ENCODE measurements at places on chromosomes 1 and 21.

- no peak for DNase-seq
Observed at GRCh38 chr1:26483980-26484379, 11.7 kb downstream of the HMGN2 start.

DNA sequence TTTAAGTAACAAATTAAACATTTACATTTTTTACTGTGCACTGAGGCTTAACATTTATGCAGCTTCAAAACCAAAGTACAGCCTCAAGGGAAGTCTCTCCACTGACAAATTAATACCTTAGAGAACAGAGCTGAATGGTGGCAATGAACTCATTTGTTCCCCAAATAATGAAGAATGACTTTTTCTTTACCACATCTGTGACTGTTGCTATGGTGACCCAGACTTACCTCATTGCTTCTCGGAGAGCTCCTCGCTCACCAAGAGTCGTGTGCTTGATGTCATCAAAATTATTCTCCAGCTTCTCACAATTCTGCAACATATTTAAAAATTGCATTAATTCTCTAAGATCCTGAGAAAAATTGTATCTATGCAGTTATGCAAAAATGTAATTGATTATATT lies 92.9 kb downstream of the DPYD start:
- no peak for DNase-seq

- no peak for DNase-seq
Observed at GRCh38 chr1:114075546-114076242, 78.0 kb downstream of the SYT6 start.

GRCh38 chr1:173414136-173414535 lies 63.0 kb upstream of the PRDX6 start:
- DNase-seq: no peak

DNA sequence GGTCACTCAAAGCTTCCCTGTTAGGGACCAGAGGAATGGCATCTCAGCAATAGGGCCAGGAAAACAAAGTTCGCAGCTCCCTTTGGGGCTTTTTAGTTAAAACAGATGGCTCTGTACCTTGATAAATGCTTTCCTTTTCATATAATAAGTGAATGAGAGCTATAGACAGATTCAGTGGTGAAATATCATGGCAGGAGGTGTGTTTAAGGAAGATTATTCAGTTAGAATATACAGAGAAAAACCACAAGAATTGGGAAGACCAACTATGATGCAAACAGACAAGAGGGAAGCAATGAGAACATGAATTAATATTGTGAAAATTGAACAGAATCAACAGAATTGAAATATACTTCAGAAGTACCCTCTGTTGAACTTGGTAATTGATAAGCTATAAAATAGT lies 379.4 kb downstream of the PLPP3 start:
- DNase-seq: no peak

DNA sequence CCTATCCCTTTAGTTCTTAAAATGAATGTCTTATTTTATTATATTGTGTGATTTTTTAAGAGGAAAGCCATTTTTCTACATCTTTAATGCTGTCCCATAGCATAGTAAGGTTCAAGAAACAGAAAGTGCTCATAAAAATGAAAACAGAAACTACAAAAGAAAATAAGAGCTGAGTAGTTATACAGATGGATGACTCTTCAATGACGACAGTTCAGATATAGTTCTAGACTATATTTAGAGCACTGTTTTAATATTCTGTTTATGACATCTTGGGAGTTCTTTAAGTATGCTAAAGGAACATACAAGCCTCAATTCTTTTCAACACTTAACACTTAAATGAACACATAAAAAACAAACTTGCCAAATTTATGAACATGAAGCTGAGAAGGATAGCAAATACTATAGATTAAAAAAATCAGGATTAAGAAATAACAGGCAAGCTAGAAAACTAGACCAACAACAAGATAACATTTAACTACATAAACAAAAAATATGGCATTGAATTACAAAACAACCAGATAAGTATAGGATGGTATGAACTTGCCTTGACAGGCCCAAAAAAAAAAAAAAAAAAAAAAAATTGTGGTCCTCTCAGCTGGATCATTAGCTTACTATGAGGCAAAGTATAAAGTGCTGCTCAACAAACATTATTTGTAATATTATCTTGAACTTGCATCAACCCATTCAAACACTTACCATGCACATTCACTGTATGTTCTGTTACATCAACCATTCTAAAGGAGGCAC lies 87.9 kb downstream of the ZZZ3 start:
- DNase-seq: no peak

GRCh38 chr1:29245876-29246275 lies 9.6 kb downstream of the PTPRU start:
- DNase-seq: no peak

DNA sequence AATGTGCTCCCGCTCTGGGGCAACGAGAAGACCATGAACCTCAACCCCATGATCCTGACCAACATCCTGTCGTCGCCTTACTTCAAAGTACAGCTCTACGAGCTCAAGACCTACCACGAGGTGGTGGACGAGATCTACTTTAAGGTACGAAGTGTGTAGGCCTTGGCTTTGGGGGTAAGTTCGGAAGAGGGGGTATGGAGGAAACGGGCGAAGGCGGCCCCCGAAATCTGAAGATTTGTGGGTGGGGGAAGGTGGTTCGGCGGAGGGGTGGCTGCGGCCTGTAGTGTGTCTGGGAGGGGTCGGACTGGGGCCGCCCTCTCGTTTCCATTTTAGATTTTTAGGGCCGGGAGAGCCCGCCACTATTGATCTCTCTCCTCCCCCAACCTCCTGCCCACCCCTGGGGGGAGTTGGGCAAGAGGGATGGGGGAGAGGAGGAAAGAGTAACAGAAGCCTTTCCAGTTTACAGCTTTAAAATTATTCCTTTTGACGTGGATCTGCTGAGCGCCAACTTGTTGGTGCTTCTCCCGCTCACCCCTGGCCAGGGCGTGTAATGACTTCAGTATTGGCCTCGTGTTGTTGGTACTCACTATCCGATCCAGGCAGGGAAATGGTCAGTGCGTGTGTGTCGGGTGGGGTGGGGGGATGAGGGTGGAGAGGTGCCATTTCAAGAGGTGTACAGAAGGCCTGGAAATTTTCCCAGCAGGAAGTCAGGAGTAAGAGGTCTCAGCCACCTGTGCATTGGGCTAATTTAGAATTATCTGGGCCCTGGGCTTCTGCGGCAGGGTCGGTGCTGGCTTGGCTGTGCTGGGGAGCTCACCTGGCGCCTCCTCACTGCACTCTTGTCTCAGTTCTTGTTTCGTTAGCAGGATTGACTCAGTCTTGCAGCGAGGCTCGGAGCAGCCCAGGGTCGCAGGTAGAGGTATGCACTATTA lies 880 bp downstream of the PRPF38B start:
- peak; percentile 13 for DNase-seq

- DNase-seq: no peak
Observed at GRCh38 chr1:165942927-165943597, 115.6 kb downstream of the UCK2 start.

- peak; percentile 9 for DNase-seq
Observed at GRCh38 chr1:115337633-115338456, at the start of gene NGF. NGF (minus strand) TSS chr1:115338249; CDS start chr1:115286795, 51,454 bp downstream.

DNA sequence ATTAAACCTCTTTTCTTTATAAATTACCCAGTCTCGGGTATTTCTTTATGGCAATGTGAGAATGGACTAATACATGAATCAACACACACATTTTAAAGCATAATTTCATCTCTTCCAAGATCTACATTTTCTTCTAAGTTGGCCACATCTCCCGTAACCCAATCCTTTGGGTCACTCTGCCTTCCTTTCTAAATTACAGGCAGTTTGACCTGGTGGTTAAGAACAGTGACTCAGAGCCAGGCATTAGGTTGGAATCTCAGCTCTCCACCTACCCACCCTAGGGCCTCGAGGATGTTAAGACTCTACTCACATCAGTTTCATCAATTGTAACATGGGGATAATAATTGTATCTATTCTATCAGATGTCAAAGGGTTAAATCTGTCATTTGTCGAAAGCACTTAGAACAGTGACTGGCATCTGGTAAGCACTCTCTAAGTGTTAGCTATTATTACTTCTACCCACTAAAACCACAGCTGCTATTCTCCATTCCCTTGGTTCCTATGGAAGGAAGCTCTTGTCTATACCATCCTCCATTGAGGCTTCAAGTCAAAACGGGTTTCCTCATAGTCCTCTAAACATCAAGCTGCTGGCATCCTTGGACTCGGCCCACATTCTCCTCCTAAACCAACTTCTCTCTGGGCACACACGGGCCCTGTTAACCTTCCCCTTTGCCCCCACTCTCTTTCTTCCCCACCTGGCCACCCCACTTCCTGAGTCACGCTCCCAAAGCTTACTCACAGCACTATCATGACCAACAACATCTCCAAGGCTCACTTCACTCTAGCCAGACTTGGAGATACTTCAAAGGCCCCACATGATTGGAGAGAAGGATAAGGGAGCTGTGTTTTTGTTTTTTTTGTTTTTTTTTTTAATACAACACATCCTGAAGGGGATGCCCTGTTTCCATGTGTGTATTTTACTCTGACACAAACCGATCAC lies 116.9 kb downstream of the TGFBR3 start:
- DNase-seq: no peak

DNA sequence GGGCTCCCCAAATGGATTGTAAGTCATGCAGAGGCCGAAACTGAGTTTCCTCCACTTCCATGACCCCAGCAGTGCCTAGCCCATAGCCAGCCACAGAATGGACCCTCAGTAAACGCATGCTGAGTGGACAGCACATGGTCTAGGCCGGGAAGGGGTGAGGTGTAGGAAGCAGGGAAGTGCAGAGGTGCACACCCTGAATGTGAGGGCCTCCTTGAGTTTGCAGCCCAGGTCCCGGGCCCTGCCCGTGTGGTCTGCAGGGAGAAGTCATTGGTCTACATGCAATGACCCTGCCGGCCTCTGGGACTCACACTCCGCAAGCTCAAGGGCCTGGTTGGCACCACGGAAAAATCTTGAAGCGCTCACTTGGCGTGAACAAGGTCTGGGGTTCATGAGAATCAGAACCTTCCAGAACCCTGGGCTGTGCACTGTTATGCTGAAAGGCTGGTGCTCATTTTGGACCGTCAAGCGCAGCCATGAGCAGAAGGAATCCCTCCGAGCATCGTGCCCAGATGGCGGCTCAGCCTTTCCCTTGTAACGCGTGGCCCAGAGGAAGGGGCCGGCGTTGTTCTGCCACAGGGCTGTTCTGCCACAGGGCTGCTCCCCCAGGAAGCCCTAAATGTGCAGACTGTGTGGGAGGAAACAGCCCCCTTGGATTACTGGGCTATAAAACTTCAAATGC lies 66.4 kb downstream of the PSMG1 start:
- DNase-seq: no peak

DNA sequence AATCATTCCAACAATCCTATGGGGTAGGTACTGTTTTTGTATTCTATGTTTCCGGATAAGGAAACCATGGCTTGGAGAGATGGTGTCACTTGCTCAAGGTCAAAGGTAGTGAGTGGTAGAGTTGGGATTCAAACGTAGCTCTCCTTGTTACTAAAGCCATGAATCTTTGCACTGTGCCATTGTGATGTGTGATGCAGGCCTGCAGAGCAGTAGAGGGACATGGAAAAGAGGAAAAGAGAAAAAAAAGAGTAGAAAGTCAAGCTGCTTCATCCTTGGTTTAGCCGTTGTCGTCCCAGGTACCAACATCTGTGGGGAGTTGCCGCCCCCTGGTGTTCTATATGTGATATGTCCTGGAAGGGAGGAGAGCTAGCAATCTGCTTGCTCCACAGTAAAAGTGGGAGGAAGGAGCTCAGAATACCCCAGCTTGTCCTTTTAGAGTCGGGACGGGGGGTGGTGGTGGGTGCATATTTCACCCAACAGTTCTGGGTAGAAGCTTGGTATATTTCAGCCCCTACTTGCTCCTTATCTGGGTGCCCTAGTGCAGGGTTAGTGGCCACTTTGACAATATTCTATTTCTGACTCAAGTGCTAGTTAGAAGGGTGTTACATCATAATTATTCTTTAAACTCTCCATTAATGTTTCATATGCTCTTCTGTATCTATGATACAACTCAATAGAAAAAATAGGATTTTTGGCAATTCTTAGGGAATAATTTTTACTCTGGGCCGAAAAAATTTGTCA lies 98.4 kb downstream of the EBNA1BP2 start:
- DNase-seq: no peak

DNA sequence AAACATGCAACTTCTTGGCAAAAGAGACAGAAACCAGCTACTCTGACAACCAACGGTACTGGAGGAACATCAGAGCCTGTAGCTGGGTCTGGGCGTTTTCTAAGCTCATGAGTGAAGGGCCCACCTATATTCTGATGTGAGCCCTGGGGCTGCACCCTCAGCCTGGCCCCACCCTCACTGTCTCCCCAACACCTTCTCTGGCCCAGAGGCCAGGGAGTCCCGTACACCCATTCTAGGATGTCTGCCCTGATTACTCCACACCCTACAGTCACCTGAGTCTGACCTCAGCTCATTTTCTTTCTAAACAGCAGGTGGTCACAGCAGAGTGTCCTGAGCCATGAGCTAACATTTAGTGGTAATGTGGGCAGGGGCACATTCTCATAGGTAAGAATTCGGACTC lies 439.2 kb downstream of the MATN1 start:
- DNase-seq: no peak

DNA sequence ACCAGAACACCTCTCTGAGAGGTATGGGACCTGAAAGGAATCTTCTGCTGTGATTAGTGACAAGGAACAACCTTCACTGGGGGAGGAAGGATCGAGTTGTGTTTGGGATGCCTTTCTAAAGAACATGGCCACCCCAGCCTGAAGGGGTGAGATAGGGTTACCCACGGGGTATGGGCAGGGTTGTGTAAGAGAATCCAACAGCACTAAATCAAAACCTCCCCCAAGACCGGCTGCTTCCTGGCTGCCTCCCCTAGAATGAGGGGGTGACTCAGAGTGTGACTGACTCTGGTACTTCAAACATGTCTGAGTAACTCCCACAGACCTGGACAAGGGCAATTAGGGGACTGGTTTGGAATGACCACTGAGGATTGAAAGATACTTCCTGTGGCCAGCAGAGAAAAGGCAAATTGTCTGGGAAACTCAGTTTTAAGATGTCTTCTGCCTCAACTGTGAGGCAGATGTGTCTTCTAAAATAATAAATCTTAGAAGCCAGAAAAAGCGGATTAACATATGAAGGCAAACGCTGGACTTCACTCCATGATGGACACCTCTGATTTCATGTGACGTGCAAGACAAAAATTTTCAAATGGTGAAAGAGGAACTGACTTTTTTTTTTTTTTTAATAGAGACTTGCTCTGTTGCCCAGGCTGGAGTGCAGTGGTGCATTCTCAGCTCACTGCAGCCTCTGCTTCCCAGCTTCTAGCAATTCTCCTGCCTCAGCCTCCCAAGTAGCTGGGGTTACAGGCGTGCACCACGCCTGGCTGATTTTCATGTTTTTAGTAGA lies 6.7 kb upstream of the PTPN14 start:
- no peak for DNase-seq

DNA sequence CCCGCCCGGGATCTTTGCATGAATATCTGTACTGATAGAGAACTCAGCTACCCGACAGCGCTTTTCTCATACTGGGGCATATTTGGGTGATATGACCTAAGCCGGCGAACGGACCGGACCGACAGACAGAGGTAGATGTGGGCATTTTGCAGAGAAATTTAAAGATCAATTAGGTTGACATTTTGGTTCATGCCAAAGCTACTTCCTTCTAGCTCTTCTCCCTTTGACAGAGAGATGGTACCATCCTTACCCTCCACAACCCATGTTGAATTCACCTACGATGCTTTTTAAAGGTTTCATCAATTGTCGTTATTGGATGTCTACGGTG lies 459 bp downstream of the ARV1 start:
- DNase-seq: no peak
